ENCODE measurements at places on chromosomes 5 and 9.

GRCh38 chr5:18992264-18992663 is 995.7 kb downstream of the CDH18 start:
- no peak for DNase-seq

GRCh38 chr5:144549580-144549979 is 378.9 kb downstream of the KCTD16 start:
- DNase-seq: peak; percentile 26

GRCh38 chr9:72333197-72333596 is 31.8 kb downstream of the ZFAND5 start:
- no peak for DNase-seq

DNA sequence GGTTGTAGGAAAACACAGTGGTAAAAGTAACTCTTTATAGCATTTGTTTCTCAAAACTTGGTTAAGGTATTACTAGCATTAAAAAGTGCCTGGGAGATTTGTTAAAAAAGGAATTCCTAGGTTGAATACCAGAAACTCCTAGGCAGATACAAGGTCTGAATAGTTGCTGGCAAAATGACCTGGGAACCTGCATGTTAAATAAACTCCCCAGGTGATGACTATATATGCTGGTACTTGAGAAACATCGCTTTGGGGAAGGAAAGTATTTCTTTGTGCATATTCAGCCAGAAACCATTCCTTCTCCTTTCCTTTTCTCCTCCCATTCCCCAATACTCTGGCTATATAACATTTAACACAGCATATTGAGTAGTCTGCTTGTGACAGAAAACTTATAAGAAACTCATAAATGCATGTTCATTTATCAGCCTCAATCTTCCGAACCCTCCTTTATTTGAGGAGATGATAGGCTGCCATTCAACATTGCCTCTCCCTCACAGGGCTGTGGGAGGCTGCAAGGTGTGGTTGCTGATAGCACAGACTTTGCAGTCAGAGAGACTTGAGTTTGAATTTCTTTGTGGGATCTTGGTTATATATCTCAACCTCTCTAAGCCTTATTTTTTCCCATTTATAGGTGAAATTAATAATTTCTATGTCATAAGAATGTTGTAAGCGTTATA is 28.7 kb downstream of the PCSK1 start:
- DNase-seq: no peak

DNA sequence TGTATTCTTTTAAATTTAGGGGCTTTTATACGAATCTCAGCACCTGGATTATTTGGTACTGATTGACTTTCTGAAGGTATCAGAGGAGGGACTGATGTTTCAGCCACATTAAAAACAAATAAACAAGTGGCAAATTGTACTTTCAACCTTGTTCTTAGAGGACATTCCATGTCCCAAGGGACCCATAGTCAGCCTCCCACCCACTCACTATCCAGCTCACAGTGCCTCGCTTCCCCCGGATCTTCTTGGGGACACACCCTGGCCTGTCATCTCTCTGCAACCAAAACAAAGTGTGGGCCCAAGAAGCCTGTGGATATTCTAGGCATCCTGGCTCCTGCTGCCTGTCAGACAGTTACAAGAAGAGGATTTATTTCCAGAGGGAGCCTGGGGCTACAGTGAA is 8.8 kb upstream of the BOD1 start:
- peak; percentile 29 for DNase-seq

- DNase-seq: no peak
These were observed 114.9 kb upstream of the SLC25A48 start for GRCh38 chr5:135719428-135720063.

DNA sequence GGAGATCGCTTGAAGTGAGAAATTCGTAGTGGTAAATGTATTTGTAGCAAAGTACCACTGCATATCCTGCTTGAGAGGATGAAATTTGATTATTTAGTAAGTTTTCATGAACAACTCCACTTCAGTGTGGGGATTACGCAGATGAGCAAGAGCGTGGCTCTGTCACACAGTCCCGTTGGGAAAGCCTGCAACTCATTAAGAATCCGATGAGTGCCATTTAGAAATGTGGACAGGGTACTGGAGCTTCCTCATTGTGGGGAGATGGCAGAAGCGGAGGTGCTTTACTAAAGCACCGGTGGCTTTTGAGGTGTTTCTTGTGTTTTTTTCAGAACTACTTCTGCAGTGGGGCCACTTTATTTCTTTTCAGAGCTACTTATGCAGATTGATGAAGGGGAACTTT is 1.4 kb downstream of the TJP2 start:
- peak; percentile 61 for DNase-seq

GRCh38 chr5:108345541-108346171 is 36.2 kb downstream of the FBXL17 start:
- peak; percentile 62 for DNase-seq

- peak; percentile 54 for DNase-seq
These were observed 339.2 kb downstream of the PRR16 start for GRCh38 chr5:120803282-120803681.

DNA sequence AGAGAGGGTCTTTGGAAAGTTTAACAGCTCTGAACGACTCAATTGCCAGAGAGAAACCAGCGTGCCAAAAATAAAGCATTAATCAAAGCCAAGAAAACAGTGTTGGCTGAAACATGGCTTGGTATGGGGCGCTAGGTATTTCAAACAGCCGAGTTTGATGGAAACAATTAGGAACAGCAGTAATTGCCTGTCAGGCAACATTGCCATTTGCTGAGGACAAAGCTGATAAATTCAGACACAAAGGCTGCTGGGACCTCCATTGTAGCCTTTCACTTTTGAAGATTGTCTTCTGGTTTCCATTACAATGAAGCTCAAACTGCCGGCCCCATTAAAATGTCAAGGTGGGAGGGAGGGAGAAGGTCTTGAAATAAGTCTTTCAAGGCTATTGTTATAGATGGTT is 125.4 kb upstream of the SPDL1 start:
- no peak for DNase-seq

DNA sequence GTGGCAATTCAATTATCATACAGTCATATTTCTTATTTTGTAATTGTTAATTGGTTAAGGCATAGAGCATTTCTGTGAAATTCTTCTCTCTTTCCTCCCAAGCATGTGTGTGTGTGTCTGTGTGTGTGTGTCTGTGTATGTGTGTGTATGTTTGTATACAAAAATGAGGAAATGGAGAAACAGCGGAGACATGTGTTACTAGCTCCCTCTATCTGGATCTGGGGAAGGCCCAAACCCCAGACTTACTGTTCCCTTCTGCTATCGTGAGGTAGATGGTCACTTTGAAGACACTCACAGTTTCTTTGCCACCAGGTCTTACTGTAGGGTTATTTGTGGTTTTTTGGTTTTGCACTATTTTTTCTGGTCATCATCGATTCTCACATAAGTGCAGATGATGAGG is 11.4 kb upstream of the C5orf63 start:
- DNase-seq: no peak

GRCh38 chr9:7103367-7103766 is 345.6 kb downstream of the KDM4C start:
- no peak for DNase-seq

GRCh38 chr5:152634586-152634985 is 229.5 kb upstream of the NMUR2 start:
- DNase-seq: no peak

DNA sequence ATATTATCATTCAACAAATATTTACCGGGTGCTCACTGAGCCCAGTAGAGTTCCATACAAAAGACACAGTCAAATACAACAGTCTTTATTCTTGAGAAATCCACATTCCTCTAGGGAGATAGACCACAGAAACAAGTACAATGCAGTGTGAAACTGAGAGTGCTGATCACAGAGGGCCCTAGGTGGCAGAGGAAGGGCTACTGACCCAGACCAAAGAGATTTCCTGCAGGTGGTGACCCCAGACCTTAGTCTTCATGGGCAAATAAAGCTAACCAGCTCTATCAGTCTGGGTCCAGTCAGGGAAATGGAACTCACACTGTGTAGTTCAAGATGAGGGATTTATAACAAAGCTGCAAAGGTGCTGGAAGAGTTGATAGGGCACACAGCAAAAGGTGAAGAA is 110.4 kb upstream of the SLC27A6 start:
- no peak for DNase-seq
